ENCODE measurements at places on chromosomes 1 and 21.

DNA sequence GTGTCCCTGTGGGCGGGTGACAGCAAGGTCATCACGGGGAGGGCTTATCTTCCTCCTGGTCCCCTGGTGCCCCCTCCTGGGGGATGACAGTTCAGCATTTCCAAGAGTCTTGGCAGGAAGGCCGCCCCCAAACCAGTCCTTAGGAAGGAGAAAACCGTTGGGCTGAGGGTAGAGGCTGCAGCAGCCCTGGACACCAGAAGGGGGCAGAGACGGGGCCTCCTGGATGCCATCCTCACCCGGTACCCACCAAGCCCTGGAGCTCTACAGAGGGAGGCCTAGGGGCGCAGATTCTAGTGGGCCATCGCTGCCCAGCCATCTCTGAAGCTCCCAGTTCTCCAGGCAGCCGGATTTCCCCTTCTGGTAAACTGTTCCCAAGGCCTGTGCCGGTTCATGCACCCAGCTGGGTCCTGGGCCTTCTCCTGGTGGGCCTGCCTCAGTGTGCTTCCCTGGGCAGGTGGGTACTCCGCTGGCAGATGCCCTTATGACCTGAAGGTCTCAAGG is 14.8 kb upstream of the ZNF669 start:
- peak; percentile 0 for DNase-seq

- DNase-seq = no peak
These were observed 32.3 kb downstream of the SHISAL2A start for GRCh38 chr1:52665006-52665941.

DNA sequence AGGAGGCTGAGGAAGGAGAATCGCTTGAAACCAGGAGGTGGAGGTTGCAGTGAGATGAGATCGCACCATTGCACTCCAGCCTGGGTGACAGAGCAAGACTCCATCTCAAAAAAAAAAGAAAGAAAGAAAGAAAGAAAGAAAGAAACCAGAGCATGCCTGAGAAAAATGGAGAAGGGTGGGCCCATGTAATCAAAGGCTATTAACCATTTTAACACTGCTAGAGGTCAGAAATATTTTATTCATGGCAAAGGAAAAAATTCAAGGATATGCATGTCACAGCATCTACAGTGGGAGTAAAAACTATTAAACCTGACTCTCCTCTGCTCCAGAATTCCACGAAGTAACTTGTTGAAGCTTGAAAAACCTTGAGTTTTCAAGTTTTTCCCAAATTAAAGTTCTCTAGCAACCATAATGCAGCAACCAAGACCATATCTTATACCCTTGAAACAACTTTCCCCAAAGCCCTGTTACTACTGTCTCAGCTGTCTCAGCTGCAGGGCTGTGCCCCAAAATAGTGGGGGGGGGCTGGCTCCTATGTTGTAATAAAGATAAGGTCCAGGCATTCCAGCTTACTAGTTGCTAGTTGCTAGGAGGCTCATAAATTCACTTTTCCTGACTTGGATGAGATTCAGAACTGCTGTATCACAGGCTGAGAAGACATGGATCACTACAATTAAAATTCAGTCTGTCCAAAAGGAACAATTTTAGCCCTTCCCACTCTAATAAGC is 112.9 kb upstream of the SOD1 start:
- no peak for DNase-seq

DNA sequence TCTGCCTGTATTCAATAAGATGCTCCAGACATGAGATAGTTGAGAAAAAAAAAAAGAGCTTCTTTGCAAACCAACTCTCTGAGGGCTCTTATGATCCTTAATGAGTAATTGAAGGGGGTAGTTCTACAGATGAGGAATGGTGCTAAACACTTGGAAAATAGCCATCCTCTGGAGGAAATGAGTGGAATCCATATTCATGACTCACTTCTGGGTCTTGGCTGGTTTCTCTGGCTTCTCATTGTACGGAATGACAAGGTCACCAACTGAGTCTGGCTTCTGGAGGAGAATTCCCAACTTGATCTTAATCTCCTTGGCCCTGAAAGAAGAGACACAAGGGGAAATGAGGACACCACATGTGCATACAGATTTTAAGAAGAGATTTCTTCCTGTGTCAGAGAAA is 34.7 kb downstream of the RGS5 start:
- DNase-seq = peak; percentile 36

DNA sequence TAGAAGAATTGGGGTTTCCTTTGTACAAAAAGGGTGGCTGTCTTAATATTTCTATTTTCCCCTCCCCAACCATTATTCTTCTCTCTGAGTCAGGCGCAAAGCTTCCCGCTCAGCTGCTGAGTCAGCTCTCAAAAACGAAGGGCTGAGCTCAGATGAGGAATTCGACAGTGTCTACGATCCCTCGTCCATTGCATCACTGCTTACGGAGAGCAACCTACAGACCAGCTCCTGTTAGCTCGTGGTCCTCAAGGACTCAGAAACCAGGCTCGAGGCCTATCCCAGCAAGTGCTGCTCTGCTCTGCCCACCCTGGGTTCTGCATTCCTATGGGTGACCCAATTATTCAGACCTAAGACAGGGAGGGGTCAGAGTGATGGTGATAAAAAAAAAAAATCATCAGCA is 3.0 kb upstream of the TUFT1 start:
- no peak for DNase-seq
